ENCODE measurements at places on chromosomes 1 and 21.
A peak's percentile ranks its signal among the peaks of the same experiment; 100 is the strongest.

DNA sequence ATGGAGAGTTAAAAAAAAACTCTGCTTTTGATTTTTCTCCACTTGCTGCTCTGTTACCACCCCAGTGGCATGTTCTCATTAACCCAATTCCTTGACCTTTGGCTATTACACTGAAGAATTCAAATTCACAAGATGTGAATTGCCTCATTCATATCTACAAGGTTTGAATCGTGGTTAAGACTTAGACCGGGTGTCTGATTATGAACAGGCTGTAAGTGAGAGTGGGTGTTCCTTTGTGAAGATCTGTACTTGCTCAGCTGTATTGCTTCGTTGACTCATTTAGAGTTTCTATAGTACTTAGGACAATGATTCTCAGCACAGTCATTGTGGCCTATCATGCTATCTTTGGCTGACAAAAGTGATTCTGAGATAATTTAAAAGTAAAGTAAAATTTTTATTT is 36.4 kb downstream of the DNM3 start:
- no peak for DNase-seq

DNA sequence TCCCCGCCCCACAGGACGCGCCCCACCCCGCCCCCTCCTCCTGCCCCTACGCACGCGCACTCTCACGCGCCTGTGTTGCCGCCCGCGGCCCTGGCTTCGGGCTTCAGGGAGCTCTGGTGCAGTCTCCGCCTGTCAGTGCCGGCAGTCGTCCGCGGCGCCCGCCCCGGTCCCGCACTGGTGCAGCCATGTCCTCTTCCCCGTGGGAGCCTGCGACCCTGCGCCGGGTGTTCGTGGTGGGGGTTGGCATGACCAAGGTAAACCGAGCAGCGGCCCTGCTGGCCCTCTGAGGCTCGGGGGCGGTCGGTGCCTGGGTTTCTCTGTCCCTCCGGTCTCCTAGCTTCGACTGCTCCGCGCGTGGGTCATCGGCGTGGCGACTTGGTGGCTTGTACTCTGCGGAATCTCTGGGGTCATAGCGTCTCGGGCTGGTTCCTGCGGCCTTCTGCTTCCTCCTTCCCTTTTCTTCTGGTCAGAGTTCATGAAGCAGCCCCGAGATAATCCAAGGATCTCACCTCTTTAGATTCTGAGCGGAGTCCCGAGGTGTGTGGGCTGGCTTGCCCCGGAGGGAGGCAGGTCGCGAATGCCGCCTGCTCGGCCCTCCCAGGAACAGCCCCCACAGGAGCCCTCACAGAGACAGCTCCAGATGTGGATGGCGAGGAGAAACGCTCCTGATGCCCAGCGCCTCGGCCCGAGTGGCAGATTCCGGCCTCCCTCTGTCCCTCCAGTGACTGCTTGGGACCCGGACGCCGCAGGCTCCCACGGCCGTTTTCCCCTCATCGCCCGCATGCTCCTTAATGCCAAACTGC is at the start of gene SCP2:
TSS of gene SCP2 (plus strand) at position 65 of the 803 bp plus-strand sequence. CDS start at position 186, 121 bp downstream.
- peak; percentile 69 for DNase-seq

DNA sequence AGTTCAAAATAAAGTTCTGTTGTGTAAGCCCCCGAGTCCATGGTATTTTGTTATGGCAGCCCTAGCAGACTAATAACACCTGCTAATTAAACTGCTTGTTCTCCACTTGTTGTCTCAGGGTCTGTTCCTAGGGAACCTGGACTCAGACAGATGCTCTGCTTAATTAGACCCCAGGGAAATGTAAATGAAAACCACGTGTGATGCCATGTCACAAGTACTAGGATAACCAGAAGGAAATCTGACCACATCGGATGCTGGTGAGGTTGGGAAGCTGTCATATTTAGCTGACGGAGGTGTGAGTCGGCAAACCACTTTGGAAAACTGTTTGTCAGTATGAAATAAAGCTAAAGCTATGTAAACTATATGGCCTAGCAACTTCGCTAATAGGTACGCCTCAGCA is 19.6 kb downstream of the EDN2 start:
- no peak for DNase-seq

GRCh38 chr1:51331206-51332100 is 1.1 kb upstream of the TTC39A start:
- DNase-seq, result no peak

- no peak for DNase-seq
These were observed 4.3 kb downstream of the TRIM46 start for GRCh38 chr1:155177918-155178281.

DNA sequence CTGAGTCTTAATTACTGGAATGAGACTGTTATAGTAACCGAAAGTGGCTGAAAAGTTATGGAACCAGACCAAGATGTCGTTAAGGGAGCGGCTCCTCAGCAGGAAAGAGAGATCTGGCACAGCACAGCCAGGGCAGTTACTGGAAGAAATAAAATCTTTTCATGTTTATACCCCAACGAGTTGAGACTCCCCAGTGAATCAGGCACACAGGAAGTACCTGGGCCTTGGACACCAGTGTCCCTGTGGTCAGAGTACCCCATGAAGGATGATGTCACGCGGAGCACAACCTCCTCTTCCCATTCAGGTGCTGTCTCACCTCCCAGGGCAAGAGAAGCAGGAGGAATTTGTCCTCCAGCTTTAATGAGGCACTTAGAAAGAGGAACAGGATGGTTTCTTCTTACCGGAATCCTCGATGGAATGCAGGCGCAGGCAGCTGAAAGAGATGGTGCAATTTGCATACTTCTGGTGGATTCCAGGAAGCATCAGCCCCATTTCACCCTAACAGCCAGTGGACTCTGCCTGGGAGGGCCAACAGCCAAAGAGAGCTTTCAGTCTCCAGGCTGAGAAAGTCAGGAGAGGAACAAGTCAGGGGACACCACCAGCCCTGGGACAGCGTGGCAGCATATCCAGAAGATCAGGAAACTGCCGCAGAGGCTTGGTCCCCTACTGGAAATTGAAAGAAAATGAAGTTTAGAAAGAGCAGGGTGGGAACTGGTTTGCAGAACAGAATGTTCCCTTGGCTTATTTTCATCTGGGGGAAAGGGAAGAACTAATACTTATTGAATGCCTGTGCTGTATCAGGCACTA is 35.9 kb upstream of the CTTNBP2NL start:
- no peak for DNase-seq

GRCh38 chr1:16998589-16998988 is 13.1 kb downstream of the ATP13A2 start:
- no peak for DNase-seq

GRCh38 chr21:31660591-31660990 is 1.1 kb downstream of the SOD1 start:
- no peak for DNase-seq

DNA sequence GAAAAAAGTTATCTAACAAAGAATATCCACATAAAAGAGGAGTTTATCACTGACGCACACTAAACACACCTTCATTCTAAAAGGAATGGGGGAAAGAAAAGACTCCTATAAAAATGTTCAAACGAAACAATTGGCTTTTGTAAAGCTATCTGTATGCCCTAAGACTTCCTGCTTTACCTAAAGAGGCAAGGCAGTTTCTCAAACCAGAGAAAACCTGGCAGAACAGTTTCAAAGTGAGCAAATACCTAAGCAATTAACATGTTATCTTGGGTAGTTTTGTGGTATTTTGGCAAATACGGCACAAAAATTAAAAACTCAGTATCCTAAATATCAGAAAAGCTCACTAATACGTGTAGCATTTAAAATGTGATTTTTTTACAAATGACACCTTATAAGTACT is 1.9 kb downstream of the PUM1 start:
- no peak for DNase-seq

GRCh38 chr1:91053630-91054029 is 31.8 kb upstream of the ZNF644 start:
- no peak for DNase-seq

DNA sequence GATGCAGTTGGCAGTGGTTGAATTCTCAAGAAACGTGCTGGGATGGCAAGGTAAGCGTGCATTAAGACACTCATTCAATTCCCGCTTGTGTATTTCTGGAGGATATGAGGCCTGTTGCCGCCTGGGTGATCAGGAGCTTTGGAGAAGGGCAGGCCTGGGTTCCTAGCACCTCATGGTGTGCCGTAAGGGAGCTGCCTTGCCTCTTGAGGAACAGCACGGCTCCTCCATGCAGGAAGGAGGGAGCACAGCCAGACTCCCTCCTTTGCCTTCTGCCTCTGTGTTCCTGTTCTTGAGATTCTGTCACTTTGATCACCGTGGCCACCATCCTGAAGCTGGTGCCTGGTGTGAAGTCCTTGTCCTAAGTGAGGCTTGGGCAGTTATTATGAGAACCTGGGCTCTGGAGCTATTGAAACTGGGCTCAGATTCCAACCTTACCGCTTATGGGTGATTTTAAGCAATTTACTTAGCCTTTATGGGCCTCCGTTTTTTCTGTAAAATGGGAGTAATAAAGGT is 18.3 kb downstream of the SLFNL1 start:
- no peak for DNase-seq

DNA sequence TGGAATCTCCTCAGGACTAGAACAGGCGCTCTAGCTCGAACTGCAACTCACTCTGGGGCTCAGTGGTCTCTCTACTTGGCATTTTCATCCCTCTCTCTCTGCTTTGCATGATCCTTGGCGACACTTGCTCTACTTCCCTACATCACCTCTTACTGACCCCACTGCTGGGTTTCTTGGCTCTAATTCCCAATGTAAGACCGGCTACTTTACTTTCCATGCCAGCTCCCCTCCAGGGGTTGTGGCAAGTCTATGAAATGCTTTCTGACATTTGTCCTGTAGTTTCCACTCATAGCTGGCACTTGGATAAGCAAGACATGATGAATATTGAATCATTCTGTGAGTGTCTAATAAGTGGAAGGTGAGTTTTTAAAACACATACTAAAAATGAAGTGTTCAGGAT is 292.3 kb downstream of the USP25 start:
- DNase-seq, result no peak

GRCh38 chr1:155002464-155003226 is at the start of gene ZBTB7B:
TSS of gene ZBTB7B (plus strand) at chr1:155002802. CDS start at chr1:155014661, 11,859 bp downstream.
- no peak for DNase-seq

- DNase-seq, result no peak
These were observed 13.8 kb upstream of the LDLRAP1 start for GRCh38 chr1:25529518-25530185.

DNA sequence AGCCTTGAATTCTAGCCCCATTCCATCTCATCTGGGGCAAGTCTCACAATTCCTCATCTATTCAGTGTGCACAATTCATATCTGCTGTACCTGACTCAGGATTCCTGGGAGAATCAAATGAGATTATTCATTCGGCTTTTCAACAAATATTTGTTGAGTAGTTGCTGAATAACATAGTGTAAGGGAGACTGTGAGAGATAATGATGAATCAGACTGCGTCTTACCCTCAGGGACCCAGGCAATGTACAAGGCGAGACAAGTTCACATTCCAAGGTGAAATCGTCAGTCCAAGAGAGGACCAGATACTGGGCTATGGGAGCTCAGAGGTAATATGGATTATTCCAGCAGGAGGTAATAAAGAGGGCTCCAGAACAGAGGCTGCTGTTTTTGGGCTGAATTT is 67.8 kb upstream of the SMYD2 start:
- DNase-seq, result no peak

DNA sequence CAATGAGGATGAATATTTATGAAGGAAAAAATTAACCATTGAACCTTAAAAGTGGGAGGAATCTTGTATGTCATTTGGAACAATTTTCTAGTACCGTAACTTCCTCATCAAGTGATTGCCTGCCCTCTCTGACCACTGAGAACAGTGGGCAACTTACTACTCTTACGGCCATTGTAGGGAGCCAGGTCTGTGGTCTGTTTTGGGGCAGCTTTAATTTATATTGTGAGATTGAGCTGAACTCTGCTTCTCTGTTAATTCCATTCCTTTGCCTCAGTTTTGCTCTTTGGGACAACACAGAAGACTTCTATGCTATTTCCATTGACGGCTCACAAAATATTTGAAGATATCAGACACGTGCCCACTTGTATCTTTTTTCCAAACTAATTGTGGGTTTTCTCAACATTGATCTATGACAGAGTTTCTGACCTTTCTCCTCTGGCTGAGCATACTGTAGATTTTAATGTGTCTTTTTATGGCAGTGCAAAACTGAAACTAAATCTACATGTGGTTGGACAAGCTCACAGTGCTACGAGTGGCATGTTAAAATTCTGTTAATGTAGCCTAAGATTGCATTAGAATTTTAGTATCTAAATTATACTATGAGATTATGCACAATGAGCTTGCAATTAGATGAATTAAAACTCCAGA is 27.8 kb upstream of the ZNF281 start:
- DNase-seq, result peak; percentile 25

- no peak for DNase-seq
These were observed 133.1 kb downstream of the GIPC2 start for GRCh38 chr1:78178816-78179215.

DNA sequence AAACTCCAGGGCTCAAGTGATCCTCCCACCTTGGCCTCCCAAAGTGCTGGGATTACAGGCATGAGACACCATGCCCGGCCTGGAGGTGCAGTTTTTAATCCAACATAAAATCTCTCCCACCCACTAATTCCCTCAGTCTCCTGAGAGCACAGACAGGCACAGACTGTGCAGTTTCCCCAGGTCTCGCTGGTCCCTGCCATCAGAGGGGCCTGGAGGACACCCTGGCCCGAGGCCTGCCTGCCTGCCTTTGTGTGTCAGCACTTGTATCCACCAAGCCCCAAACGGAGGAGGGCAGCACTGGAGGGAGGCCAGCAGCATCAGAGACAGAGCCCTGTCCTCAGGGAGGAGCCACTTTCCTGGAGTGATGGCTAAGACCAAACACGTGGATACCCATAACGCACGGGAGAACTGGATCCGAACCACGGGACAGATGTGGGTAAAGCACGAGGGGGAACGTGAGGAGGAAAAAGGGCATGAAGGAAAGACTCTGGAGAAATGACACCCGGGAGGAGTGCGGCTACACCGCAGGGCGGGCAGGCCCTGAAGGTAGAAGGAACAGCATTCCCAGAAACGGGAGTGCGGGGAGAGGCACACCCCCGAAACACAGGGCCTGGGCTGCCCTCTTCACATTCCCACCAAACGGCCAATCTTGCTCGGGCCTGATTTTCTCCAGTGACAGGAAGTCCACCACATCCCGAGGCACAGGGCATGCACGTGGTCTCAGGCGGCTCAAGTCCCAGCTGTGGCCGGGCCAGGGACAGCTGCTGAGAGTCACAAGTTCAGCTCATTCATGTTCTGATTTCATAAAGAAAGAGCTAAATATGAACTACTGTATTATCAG is 29.7 kb downstream of the NPHP4 start:
- no peak for DNase-seq

DNA sequence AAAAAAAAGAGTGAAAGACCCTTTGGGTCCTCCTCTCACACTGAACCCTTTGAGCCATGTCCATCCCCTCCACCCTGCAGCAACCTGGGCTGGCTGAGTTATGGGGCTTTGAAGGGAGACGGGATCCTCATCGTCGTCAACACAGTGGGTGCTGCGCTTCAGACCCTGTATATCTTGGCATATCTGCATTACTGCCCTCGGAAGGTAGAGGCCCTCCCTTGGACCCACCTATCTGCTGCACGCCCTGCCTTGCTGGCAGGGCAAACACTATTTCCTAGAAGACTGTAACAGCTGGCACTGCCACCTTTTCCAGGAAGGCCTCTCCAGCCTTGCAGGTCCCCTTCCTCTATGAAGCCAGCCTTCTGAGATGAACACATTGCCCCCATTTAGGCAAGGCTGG is 1.1 kb downstream of the SLC50A1 start:
- DNase-seq, result no peak
